ENCODE measurements at places on chromosomes 2 and 18.
A peak's percentile ranks its signal among the peaks of the same experiment; 100 is the strongest.

GRCh38 chr18:75553021-75553420 is 125.5 kb upstream of the SMIM21 start:
- no peak for DNase-seq

GRCh38 chr18:24631243-24632025 is 171.0 kb downstream of the HRH4 start:
- no peak for DNase-seq

DNA sequence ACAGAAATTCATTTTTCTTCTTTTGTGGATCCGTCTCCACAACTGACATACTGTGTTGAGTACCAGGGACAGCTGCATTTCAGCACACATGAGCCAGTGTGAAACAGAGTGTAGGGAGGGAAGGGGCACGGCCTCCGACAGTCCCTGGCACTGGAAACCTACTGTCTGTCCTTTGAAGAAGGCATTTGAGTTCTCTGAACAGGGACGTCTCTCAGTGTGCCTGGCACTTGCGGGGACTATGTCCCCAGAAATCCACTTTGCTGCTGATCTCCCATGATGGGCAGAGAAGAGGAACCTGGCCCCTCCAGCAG is 48.1 kb downstream of the PLB1 start:
- no peak for DNase-seq

- DNase-seq, result no peak
Observed at GRCh38 chr18:45046228-45046627, 365.5 kb downstream of the SETBP1 start.

- DNase-seq, result no peak
Observed at GRCh38 chr18:26827581-26827980, 37.9 kb downstream of the AQP4 start.

DNA sequence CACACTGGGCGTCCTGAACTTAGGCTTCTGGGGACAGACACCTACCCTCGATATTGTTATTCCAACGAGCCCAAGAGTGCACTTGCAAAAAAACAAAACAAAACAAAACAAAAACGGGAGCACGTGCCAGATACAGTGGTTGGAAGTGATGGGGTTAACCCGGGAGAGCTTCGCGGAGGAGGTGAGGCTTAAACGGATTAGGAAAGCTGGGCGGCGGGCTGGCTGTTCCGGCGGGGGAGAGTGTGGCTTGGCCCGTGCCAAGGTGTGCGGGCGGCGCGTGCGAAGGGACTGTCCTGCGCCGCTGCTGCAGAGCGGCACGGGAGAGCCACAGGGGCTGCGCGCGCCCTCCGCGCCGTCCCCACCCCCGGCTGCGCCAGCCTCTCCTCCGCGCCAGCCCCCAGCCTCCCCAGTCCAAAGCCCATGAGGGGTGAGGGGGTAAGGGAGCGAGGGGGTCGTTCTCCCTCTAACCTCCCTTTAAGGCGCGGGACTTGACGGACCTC is 1.5 kb upstream of the SLC30A3 start:
- peak; percentile 6 for DNase-seq

DNA sequence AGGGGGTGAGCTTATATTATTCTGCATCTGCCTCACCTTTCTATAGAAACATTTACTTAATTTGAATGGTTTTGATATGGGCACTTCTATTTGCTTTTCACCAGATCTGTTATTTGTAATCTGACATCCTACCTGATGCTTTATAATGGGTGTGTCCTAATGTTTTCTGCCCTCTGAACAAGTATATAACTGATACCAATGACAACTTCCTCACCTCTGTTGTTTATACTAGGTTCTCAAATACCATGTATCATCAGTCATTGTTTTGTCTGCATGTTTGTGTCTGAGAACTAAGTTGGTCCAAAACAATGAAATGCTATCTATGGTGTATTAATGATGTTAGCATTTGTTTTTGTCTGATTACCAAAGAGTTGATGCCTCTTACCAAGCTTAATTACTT is 45.8 kb downstream of the ITGA6 start:
- no peak for DNase-seq

DNA sequence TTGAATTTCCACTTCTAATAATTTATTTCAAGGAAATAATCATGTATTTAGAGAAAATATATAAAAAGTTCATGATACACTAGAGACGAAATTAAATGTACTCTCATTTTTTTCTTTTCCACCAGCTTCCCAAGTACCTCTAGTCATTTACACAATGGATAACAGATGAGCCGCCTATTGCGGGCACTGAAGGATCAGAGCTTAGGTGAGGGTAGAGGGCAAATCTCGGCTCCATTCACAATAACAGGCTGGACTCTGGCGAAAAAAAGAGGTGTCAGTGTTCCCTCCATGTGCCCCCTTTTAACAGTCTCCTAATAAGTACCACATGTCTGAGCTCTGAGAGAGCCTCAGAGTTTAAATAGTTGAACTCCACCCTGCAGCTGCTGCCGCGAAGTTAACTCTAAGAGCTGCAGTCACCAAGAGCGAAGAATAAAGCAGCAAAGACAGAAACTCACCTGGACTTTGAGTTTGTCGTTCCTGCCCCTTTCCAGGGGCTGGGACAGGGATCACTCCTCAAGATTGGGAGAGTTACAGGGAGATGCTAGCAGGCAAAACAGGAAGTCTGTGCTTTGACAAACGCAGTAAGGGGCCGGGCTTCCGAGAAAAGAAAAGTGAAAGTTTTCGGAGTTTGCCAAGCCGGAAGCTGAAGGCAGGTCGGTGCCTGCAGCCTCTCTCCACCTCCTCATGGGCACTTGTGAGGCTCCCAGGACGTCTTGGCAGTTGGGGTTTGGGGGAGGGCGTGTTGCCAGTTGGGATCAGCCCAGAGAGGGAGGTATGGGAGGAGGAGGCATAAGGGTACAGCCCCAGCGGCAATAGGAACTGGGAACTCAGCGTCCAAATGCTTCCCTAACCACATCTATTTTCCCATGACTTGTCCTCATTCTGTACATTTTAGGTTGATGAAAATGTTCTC is at the start of gene SP110:
Gene SP110 (minus strand): TSS at position 566 of the 913 bp plus-strand sequence. CDS start 3,057 bp downstream, outside the sequence.
- peak; percentile 64 for DNase-seq

DNA sequence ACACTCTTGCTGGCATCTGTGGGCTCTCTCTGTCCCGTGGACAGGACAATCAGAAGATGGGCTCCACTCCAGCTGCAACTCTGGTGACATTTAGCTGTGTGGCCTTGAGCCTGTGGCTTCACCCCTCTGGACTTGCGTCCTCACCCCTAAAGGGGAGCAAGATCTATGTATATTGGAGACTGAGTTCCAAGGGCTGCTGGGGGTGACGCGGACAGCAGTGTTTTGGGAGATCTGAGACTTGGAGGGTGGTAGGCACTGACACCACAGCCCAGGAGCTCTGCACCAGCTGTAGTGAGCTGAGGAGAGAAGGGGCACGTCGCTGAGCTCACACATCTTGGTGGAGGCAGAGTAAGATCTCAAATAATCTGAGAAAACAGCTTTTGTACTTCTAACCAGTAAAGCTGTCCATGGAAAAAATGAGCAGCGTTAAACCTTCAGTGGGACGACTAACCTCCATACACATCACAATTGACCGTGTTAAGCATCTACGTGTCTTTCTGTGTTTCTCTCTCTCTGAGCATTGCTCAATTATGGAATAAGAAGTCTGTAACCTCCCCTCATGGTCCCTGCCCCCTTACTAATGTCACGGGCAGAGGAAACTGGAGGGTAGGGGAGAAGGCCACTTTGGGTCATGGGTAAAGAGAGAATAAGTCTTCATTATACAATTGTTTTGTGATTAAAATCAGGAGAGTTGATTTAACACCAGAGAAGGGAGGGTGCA is 85.8 kb downstream of the SH3RF3 start:
- no peak for DNase-seq

DNA sequence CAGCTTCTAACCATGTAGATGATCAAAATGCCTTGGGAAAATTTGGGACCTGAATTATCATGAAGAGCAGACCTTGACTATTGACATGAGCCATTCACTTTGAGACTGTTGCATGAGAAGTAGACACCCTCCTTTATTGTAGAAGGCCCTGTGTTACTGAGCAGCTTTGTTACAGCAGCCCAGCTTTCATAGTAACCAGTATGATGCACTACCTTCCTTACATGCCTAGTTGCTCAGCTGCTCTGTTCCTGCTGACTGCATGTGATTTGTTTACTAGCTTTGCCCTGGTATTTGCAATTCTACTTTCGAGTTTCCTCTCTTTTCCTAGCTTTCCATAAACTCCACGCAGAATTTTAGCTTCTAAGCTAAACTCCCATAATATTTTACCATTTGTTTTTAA is 11.2 kb upstream of the FN1 start:
- DNase-seq, result no peak

- DNase-seq, result no peak
Observed at GRCh38 chr2:208451061-208451460, 44.5 kb downstream of the PTH2R start.

- no peak for DNase-seq
Observed at GRCh38 chr2:12715258-12716031, 1.3 kb upstream of the TRIB2 start.

GRCh38 chr2:64650296-64650695 is 3.4 kb downstream of the SERTAD2 start:
- no peak for DNase-seq

DNA sequence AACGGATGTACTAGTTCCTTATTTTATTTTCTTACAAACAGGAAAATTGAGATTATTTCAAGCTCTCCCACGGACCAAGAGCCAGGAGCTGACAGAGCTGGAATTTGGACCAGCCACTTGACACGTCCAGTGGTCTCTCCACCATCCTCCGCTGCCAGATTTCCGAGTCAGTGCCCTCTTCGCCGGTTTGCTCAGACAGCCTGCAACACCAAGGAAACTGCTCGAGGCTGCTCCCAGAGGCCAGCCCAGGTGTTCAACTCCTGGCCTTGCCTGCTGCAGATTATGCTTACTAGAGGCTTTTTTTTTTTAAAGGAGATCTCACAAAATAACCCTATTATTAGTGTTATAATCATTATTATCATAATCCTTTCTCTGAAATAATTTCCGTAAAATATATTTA is 779.8 kb downstream of the RNF144A start:
- DNase-seq, result no peak

- no peak for DNase-seq
Observed at GRCh38 chr18:12474146-12474545, 66.4 kb downstream of the PRELID3A start.

DNA sequence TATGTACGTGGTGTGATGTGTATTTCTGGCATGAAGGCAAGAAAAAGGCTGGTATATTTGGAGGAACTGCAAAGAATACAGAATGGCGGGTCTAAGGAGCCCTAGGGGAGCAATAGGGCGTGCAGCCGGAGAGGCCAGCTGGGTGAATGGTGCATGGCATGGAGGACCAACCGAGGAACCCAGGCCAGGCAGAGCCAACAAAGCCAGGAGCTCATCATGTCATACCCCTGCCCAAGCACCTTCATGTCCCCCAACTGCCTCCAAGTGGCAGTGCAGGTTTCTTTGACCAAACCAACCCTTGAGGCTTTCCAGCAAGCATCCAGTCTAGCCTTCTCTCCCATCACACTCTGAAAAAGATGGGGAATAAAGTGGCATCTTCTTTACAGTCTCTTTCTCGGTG is 8.9 kb upstream of the KCNK3 start:
- no peak for DNase-seq

DNA sequence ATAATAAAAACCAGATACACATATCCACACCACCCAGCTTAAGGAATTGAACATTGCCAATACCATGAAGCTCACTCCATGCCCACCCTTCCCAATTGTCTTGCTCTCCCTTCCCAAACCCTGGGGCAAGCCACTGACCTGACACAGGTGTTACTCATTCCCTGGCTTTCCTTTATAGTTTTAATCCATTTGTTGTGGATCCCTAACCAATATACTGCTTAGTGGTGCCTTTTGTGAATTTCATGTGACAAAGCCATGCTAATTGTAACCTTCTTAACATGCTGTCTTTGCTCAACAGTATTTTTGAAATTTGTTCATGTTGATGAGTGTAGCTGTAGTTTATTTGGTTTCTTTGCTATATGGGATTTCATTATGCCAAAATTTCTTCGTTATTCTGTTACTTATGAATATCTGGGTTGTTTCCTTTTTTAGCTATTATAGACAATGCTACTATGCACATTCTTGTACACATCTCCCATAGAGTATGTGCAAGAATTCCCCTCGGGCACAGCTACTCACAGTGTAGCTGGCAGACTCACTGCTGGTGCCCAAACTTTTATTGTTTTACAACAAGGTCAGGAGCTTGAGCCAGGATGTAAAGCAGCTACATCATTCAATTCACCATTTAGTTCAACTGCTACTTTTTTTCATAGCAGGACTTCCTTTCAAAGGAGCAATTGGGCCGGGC is 90.8 kb upstream of the ATL2 start:
- no peak for DNase-seq

DNA sequence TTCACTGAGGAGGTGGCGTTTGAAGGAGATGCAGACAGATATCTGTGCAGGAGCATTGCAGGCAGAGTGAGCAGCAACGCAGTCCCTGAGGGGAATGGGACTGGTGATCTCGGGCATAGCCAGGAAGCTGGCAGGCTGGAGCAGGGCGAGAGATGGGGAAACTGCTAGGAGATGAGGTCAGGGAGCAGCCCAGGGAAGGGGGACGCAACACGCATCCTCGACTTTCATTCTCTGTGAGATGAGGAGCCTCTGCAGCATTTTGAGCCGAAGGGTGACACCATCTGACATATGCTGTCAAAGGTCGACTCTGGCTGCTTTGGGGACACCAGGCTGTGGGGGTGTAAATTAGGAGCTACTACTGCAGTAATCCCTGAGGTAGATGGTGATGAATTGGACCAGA is 4.3 kb upstream of the CHRNA1 start:
- DNase-seq, result no peak

DNA sequence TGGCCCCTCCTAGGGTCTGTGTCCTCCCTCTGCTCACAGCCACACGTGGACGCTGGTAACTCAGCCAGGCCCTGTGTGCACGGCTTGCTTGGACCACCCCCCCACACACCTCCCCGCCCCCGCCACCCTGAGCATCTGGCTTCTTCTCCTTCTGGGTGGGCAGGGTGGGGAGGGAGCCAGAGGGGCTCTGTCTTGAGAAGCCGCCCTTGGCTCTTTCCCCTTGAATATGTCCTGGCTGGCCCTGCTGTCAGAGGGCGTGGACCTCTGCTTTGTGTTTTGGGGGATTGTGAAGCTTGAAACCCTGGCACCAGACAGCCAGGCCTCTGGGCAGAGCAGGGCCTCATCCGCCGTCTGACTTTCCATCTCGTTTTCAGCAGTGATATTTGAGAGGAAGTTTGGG is 72.1 kb downstream of the GLI2 start:
- no peak for DNase-seq

GRCh38 chr18:79971211-79971952 is 6.9 kb downstream of the HSBP1L1 start:
- DNase-seq, result no peak

DNA sequence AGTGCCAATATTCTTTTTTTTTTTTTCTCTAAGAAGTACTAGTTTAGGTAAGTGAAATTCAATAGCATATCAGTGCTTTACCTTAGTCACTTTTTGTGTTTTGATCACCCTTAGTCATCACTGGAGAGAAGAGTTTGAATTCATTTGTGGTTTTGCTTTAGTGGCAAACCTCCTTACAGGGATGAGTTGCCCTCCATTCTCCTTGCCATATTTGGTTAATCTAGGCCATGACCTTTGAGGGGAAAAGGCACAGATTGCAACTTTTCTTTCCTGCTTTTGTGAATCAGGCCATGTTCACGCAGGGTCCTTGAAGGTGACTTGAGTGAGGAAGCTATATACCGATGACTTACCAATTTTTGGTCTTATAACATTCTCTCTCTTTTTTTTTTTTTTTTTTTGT is 34.4 kb downstream of the PLEKHA3 start:
- DNase-seq, result no peak
